ENCODE measurements at places on chromosomes 4 and X. TPM values are rescaled to one million over a fixed set of nuclear protein-coding genes. Genes with fewer than 3 reads are reported as not detected.

The CSN2 gene
- total RNA-seq = not detected

The RNF128 gene
- not detected for total RNA-seq

The OCIAD2 gene
- 22.4 TPM for total RNA-seq

The KCND1 gene
- 3.4 TPM for total RNA-seq

The NDUFB11 gene
- 33.7 TPM for total RNA-seq

The FAM9B gene
- not detected for total RNA-seq

The PPEF2 gene
- total RNA-seq = 0.32 TPM

The C4orf50 gene
- 0.06 TPM for total RNA-seq

The FMR1NB gene
- not detected for total RNA-seq

The PLS3 gene
- total RNA-seq = 481 TPM

DNA sequence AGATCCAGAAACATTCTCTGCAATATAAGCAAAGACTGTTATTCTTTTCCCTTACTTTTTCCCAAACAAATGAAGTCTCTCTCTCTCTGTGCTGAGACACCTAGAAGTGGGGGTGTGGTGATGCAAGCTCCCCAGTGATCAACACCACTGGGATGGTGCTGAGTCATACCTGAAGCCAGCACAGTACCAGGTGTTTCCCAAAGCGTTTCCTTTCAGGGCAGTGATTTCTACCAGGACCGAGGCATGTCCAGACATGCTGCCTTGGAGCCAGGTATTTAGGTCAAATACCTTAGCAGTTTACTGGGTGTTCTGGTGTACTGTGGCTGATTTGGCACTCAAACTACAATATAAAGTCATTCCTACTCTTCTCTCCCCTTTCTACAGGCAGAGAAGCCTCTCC lies 726.5 kb downstream of the FAM133A start:
- DNase-seq = no peak

DNA sequence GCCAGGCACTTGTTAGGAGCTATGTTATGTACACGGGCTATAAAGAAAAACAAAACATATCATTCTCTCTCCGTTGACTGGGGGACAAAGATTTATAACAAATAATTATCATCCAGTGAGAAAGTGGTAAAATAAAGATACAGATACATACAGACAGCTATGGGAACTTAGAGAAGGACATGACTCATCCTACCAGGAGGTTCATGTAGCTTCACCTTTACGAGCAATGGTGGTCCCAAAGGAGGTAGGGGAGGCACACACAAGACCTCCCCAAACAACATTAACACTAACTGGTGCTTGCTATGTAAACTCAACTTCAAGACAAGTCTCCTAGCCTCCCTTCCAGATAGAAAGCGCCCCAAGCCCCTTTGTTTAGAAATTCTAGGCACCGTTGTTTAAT lies 8.9 kb downstream of the AMBN start:
- DNase-seq = no peak

GRCh38 chrX:1045680-1046314 lies 166.7 kb downstream of the CRLF2 start:
- DNase-seq = no peak

DNA sequence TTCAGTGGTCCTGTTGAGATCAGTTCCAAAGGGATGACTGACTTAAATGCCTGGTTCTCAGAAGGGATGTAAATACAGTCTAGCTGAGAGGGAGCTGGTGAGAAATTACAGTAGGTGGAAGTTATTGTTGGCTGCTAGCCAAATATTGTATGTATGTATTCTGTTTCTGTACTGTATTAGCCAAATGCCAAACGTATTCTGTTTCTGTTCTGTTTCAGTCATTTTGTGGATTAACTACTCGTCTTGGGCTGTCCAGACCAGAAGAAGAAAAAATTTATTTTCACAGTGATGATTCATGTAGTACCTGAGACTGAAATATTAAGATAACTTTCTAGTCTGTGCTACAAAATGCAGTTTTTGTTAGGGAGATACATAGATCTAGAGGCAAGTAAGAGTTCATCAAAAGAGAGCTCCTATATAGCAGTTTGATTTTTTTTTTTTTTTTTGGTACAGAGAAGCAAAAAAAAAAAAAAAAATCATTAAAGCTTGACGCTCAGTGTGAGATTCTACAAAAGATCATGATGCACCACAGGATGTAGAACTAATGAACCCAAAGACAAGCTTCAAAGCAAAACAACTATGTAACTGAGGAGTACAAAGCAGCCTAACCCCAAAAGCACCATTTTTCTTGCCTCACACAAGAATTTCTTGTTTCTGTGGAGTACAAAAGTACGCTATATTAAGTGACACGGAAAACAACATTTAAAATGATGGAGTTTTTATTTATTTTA lies 54.8 kb downstream of the CASP6 start:
- no peak for DNase-seq

DNA sequence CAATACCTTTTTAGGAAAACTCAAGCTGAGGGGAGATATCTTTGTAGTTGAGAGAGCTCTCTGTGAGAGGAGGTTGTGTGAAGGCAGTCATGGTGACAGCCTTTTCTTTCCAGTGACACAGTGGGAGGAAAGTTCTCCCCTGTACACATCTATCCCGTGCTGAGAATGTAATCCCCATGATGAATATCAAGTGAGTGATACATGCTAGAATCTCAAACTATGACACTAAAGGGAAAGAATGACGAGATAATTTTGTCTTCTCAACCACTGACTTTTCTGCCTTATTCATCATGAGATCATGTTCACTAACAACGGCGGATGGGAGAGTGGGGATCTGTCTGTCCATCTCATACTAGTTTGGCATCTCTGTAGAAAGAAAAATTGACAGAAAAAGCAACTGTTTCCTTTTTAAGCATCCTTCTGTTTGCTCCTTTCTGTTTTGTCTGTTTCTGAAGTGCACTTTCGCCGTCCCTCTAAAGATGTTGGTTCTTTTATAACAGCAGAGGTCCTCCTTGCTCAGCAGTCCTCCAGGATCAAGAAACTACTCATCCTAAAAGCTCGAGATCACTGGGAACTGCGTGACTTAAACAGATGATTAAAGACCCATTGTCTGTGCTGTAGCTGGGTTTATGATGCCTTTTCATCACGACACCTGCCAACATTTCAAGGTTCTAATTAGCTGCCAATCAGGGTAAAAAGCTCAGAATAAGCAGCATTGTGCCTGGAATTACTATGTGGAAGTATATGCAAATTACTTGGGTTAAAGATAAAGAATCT lies 137.6 kb downstream of the DCK start:
- no peak for DNase-seq

DNA sequence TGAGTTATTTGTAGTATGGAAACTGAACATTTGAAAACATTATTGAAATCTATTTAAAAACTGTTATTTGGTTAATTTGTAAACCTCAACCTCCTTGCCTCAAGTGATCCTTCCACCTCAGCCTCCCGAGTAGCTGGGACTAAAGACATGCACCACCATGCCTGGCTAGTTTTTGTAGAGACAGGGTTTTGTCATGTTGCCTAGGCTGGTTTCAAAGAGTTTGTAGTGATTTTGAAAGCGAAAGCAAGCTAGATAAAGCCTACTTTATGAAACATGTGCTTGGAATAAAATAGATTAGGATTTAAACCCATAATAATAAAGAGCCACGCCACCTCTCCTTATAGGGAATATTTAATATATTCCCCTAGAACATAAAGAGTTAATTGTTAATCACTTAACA lies 23.5 kb downstream of the ARSJ start:
- DNase-seq = no peak

DNA sequence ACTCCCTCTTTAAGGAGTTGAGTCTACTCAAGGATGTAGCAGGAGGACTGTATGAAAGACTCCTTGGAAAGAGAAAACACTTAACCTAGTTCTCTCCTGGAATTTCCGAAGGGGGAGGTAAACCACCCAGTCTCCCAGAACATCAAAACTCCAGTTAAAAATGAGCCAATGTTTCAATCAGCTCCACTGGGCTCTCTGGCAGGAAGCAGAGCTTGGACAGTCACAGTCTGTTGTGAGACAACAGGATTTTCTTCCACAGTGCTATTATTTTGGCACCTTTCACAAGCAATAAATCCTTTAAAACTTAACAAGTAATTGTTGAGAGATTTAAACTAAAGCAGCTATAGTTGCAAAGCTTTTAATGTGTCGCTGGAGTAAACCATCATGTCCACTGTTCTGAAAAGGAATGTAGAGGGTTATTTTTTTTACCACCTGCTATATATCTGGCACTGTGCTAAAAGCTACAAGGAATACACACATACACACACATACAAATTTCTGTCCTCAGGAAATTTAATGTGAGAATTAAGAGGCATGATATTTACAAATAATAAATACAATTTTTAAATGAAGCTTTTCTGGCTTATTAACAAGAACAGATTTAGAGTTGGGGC lies 229.2 kb upstream of the INTU start:
- DNase-seq = no peak

- DNase-seq = no peak
Observed at GRCh38 chr4:94974773-94975172, 217.0 kb downstream of the BMPR1B start.

DNA sequence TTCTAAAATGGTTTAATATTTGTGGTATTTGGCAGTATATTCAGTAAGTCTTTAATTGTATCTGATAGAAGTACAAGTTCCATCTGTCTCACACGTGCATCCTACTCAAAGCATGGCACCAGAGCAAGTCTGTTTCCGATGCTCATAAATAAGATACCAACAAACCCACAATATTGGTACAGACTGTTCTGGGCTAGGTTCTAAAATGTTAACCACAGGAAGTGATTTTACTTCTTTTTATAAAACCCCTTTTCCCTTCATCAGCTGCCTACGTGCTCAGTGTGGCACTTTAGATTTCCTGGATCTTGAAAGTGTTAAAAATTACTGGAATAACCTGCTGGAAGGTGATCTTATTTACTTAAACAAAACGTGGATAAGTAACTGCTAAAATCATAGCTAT lies 165.1 kb downstream of the CFAP299 start:
- DNase-seq = no peak

- no peak for DNase-seq
Observed at GRCh38 chrX:55777596-55777995, 60.0 kb downstream of the RRAGB start.

- DNase-seq = no peak
Observed at GRCh38 chrX:51862920-51863319, 30.5 kb upstream of the MAGED1 start.

All from aorta (tissue), 5 donors.